ENCODE measurements at places on chromosomes 6 and 20.
A peak's percentile ranks its signal among the peaks of the same experiment; 100 is the strongest.

DNA sequence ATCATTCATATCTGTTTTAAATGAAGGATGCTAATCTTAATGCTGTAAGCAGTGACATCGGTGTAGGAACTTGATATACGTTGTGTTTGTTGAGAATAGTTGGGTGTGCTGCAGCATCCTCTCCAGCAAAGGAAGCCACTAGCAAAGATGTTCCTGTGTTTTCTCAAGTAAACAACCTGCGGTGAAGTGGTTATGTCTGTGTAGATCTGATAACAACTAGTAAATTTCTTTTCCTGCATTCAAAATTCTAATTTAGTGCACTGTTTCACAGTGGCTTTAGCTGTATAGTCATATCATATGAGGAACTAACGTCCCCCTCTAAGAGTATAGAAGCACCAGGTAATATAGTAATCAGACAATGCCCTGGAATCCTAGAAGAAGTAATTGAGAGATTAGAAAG lies 38.7 kb downstream of the NCOA7 start:
- no peak for DNase-seq

DNA sequence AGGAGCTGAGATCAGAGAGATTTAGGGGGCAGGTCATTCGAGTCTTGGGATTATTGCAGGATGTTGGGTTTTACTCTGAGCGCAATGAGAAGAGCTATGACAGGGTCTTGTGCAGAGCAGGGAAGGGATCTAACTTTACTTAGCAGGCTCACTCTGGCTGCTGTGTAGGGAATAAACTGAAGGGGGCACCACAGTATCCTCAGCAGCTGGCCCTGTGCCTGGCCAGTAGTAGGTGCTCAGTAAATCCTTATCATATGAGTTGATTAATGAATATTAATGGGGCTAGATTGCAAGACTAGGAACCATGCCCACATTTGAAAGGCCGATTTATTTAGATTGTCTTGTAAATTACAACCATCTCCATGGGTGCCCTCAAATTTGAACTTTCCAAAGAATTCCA lies 4.6 kb upstream of the MDGA1 start:
- DNase-seq: no peak

DNA sequence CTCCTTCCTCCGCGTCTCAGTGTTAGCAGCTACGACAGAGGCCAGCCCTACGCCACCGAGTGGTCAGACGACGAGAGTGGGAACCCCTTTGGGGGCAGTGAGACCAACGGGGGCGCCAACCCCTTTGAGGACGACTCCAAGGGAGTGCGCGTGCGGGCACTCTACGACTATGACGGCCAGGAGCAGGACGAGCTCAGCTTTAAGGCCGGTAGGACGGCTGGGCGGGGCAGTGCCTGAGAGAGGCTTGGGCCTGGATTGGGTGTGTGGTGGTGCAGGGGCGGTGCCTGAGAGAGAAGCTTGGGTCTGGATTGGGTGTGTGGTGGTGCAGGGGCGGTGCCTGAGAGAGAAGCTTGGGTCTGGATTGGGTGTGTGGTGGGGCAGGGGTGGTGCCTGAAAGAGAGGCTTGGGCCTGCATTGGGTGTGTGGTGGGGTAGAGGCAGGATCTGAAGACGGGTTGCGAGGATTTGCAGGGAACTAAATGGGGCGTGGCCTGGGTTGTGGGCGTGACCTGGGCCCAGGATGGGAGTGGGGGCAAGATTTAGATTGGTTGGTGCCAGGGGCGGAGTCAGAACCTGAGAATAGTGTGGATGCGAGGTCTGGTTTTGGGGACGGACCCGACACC lies 24.4 kb downstream of the SPDEF start:
- no peak for DNase-seq

DNA sequence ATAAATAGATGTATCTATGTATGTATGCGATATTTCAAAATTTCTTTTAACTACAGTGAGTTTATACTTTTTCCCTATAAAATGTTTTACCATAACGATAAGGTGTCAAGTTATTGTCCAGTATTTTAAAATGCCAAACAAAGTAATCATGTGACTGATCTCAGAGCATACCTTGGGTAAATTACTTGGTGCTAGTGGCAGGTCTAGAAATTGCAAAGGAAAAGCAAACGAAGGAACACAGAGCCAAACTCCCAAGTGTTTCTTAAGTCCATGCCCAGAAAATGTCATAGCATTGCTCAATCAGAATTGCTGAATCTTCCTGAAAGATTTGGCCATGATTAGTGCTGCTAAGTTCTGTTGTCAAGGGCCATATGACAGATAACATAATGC lies 77.5 kb downstream of the CAP2 start:
- DNase-seq: no peak

DNA sequence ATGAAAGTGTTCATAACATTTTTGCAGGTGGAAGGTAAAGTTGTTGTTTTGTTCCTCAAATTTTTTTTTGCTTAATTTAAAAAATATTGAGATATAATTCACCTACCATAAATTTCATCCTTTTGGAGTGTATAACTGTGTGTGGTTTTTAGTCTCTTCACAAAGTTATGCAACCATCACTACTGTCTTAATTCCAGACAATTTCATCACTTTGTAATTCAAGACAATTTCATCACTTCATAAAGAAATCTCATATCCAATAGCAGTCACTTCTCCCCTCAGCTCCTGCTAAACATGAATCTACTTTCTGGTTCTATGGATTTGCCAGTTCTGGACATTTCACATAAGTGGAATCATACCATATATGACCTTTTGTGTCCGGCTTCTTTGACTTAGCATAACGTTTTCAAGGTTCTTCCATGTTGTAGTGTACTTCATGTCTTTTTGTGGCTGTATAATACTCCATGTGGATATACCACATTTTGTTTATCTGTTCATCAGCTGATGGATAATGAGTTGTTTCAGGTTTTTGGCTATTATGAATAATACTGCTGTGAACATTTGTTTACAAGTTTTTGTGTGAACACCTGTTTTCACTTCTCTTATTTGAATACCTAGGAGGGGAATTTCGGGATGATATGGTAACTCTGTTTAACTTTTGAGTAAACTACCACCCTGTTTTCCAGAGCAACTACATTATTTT lies 18.8 kb downstream of the ZFAND3 start:
- no peak for DNase-seq

DNA sequence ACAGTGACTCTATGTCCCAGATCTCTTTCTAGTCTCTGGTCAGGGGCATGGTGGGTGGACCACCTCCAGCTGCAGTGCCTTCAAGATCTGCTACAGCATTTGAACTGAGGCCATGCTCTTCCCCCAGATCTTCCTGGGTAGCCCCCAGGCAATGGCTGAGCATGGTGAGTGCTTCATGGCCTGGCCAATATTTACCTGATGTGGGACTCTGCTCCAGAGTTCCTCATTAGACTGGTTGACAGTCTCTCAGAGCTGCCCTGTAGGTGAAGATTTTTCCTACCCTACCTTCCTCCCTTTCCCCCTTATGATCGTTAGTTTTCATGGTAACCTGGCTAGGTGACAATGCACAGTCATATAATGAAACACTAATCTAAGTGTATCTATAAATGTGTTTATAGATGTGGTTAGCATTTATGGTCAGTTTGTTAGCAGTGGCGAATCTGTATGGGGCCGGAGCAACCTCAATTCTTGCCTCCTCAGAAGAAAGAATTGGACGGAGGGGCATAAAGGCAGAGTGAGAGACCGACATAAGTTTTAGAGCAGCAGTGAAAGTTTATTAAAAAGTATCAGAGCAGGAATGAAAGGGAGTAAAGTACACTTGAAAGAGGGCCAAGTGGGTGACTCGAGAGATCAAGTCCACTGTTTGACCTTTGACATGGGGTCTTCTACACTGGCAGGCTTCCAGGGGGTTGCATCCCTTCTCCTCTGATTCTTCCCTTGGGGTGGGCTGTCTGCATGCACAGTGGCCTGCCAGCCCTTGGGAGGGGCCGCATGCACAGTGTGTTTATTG lies 256.3 kb downstream of the CD83 start:
- no peak for DNase-seq

DNA sequence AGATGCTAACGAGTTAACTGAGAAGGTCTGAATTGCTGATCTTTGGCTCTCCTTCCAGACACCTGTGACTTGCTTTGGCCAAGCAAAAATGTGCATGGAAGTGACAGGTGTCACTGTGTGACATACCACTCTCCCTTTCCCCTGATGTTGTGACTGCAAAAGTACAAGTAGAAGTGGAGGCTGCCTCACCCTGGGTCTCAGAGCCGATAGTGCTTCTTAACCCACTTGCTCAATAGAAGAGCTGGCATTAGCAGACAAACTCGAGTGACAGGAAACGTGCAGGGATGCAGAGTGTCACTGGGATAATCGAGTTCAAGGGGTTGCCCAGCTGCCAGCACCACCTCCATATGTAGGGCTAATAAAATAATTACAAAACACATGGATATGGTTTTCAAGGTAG lies 16.4 kb upstream of the SPO11 start:
- no peak for DNase-seq

GRCh38 chr6:47235964-47236760 lies 73.5 kb downstream of the TNFRSF21 start:
- no peak for DNase-seq

- no peak for DNase-seq
Observed at GRCh38 chr6:38587766-38588362, 51.9 kb downstream of the BTBD9 start.

- no peak for DNase-seq
Observed at GRCh38 chr20:8144282-8145245, 12.5 kb downstream of the PLCB1 start.

- no peak for DNase-seq
Observed at GRCh38 chr6:105882828-105883227, 203.3 kb upstream of the PRDM1 start.

GRCh38 chr20:64101731-64102621 lies 5.4 kb downstream of the NPBWR2 start:
- DNase-seq: peak; percentile 37

DNA sequence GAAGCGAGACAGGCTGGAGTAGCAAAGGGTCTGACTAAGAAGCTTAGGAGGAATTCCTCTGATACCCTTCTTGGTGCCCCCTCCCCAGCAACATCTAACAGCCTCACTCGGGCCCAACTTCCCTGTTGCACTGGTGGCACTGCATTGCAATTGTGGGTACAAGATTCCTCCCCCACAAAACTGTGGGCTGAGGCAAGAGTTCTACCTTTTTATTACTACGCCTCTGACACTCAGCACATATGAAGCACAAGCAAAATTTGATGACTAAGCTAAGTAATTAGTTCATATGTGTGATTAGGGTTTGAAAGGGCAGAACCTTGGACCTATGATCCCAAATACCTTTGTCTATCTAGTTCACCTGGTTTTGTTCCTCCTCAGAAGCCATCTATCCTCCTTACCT lies 83.5 kb downstream of the ZHX3 start:
- DNase-seq: no peak

- DNase-seq: no peak
Observed at GRCh38 chr6:163857421-163857820, 442.9 kb downstream of the QKI start.

DNA sequence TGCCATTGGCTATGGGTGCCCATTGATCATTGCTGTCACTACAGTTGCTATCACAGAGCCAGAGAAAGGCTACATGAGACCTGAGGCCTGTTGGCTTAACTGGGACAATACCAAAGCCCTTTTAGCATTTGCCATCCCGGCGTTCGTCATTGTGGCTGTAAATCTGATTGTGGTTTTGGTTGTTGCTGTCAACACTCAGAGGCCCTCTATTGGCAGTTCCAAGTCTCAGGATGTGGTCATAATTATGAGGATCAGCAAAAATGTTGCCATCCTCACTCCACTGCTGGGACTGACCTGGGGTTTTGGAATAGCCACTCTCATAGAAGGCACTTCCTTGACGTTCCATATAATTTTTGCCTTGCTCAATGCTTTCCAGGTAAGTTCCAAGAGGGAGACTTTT lies 16.4 kb downstream of the ADGRF4 start:
- DNase-seq: no peak

DNA sequence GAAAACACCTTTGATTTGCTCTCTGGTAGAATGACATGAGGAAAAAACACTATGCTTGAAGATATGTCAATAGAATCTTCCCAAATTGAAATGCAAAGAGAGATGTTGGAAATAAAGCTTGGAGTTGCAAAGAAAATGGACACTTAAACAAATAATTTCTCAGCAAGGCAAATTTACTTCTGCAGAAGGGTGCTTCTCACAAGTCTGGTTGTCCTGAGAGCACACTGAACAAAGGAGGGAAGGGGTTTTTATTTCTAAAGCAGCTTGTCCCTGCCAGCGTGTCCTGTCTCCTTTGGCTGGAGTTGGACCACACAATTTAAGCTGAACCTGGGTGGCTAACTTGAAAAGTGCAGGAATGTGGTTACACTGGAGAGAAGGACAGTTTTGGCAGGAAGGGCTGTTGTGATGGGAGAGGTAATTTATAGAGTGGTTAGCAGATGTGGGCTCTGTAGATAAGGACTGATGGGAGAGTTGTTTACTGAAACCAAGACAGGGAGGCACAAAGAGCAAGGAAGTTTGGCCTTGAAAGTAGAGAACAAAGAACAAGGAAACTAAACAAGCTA lies 454.6 kb upstream of the EYS start:
- DNase-seq: no peak

- DNase-seq: no peak
Observed at GRCh38 chr20:48455651-48456365, 372.0 kb downstream of the PREX1 start.

DNA sequence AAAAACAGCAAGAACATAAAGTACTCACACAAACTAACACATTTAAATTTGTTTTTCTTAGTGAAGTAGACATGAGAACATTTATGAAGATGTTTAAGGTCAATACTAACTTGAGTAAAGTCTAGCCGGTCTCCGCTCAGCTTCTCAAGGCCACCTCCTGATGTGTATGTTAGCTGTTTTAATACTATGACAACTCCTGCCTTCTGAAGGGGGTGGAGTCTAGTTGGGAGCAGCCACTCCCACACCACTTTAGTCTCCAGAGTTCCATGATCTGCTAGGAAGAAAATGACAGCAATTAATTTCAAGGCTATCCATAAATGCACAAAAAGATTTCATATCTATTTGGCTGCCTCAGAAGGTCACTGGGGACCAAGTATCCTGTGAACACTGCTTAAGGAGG lies at the start of gene GSTA3:
Gene GSTA3, minus strand, starts transcription at position 168 of the 400 bp plus-strand sequence. CDS start 3,864 bp downstream, outside the sequence.
- no peak for DNase-seq

All from NCI-H460 (cell line).